IMR-90 (cell line): ENCODE measurements at places on chromosomes 1 and 21. TPM values are rescaled to one million over a fixed set of nuclear protein-coding genes. Genes with fewer than 3 reads are reported as not detected.

Gene GJA8
- not detected in 2 replicates for total RNA-seq

Gene LCE7A
- total RNA-seq = not detected in 2 replicates

Gene FCRL2
- total RNA-seq = not detected in 2 replicates

Gene CD55
- 6.6 and 9.7 TPM in 2 replicates for total RNA-seq

Gene OXCT2
- total RNA-seq = 0.18 and 0.28 TPM in 2 replicates

Gene YBEY
- 5.9 and 7.8 TPM in 2 replicates for total RNA-seq

Gene PEA15
- total RNA-seq = 265 and 296 TPM in 2 replicates

Gene PPT1
- total RNA-seq = 41.4 and 55.4 TPM in 2 replicates

Gene TMEM52
- 0.28 and 0.54 TPM in 2 replicates for total RNA-seq

Gene PDC
- not detected in 2 replicates for total RNA-seq

Gene NPR1
- not detected in 2 replicates for total RNA-seq

Gene C21orf91
- total RNA-seq = 9.3 and 13.1 TPM in 2 replicates

Gene TACSTD2
- not detected in 2 replicates for total RNA-seq

Gene C1orf141
- total RNA-seq = not detected in 2 replicates

Gene PRR9
- total RNA-seq = not detected in 2 replicates

Gene FCRL6
- total RNA-seq = not detected in 2 replicates

Gene GPR25
- not detected in 2 replicates for total RNA-seq

Gene GPR161
- total RNA-seq = 11.1 and 13.3 TPM in 2 replicates

Gene HTR1D
- total RNA-seq = under 0.01 and 0.18 TPM in 2 replicates

Gene SGIP1
- 27.1 and 43.6 TPM in 2 replicates for total RNA-seq

Gene ACTA1
- total RNA-seq = not detected in 2 replicates

Gene LRRC3
- total RNA-seq = under 0.01 TPM in 2 replicates

Gene PTPRC
- total RNA-seq = not detected in 2 replicates

Gene UTP11
- total RNA-seq = 27.8 and 58.3 TPM in 2 replicates

Gene WDR64
- total RNA-seq = not detected in 2 replicates

Gene PRAMEF17
- not detected in 2 replicates for total RNA-seq

Gene ZBTB40
- total RNA-seq = 8.9 and 9.7 TPM in 2 replicates

Gene GREM2
- 3.0 and 5.0 TPM in 2 replicates for total RNA-seq

Gene DENND1B
- 24.2 and 26.1 TPM in 2 replicates for total RNA-seq

Gene ZBTB8A
- total RNA-seq = 6.1 and 7.5 TPM in 2 replicates

Gene ARTN
- total RNA-seq = not detected in 2 replicates

Gene CYP4A11
- total RNA-seq = not detected in 2 replicates

Gene FOXD3
- not detected in 2 replicates for total RNA-seq

Gene KRTAP11-1
- total RNA-seq = not detected in 2 replicates

Gene CACNA1E
- total RNA-seq = not detected in 2 replicates

Gene PLA2G4A
- total RNA-seq = 3.8 and 4.4 TPM in 2 replicates

Gene TPM3
- 530 and 974 TPM in 2 replicates for total RNA-seq

Gene RNU1-2
- under 0.01 TPM in 2 replicates for total RNA-seq

Gene NBPF9
- total RNA-seq = 13.6 and 15.2 TPM in 2 replicates

Gene HHIPL2
- under 0.01 TPM in 1 of 2 replicates, not detected in the other for total RNA-seq
